ENCODE measurements at places on chromosomes 11 and 22. TPM values are rescaled to one million over a fixed set of nuclear protein-coding genes. Genes with fewer than 3 reads are reported as not detected.

Gene WT1
- total RNA-seq = 0.77 TPM

Gene C11orf71
- total RNA-seq = 9.6 TPM

Gene ANO9
- total RNA-seq = 17.0 TPM

Gene MMP27
- not detected for total RNA-seq

Gene KCNJ5
- 7.3 TPM for total RNA-seq

Gene OR10A6
- not detected for total RNA-seq

Gene NLRP10
- not detected for total RNA-seq

Gene INS
- total RNA-seq = not detected

Gene PVALB
- total RNA-seq = not detected

Gene SSTR3
- total RNA-seq = not detected

Gene ZC3H12C
- 24.5 TPM for total RNA-seq

Gene TTC38
- total RNA-seq = 37.6 TPM

Gene MMP1
- not detected for total RNA-seq

Gene KCTD14
- 10.4 TPM for total RNA-seq

Gene RTN4RL2
- total RNA-seq = 2.0 TPM

Gene BACE1
- total RNA-seq = 22.0 TPM

Gene F2
- not detected for total RNA-seq

Gene CRYBA4
- total RNA-seq = not detected

Gene SLC37A2
- 9.3 TPM for total RNA-seq

Gene OR2AG2
- 0.59 TPM for total RNA-seq

Gene PGAP2
- total RNA-seq = 106 TPM

Gene OR9G1
- not detected for total RNA-seq

Gene SCGB1C1
- total RNA-seq = not detected

Gene FLRT1
- not detected for total RNA-seq

Gene PPFIBP2
- total RNA-seq = 18.7 TPM

Gene CHRDL2
- not detected for total RNA-seq

Gene XKR3
- total RNA-seq = not detected

Gene TSPAN18
- 8.2 TPM for total RNA-seq

Gene IGLL1
- not detected for total RNA-seq

Gene OR8D2
- not detected for total RNA-seq

Gene MS4A15
- 110 TPM for total RNA-seq

Gene GNAZ
- total RNA-seq = 7.3 TPM

Gene HDAC10
- 33.7 TPM for total RNA-seq
